ENCODE measurements at places on chromosomes 13 and 19.

DNA sequence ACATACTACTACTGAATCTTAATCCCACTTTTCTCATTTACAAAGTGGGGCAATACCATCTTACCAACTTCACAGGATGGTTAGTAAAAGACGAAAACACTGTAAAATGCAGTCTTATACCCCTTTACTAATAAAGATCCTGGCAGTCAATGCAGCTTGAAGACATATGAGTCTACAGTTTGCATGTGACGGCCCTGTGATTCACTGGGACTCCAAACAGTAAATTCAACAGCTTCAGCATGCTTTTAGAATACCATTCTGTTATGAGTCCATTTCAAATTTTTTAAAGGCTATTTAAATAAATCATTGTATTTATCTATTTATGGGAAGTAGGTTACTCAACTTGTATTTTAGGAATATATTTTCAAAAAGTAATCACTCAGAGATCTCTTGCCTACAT lies 629.1 kb downstream of the LIG4 start:
- no peak for DNase-seq

GRCh38 chr13:100304229-100304628 lies 215.3 kb downstream of the PCCA start:
- no peak for DNase-seq

GRCh38 chr19:30877661-30878113 lies 471.5 kb downstream of the TSHZ3 start:
- DNase-seq = no peak

DNA sequence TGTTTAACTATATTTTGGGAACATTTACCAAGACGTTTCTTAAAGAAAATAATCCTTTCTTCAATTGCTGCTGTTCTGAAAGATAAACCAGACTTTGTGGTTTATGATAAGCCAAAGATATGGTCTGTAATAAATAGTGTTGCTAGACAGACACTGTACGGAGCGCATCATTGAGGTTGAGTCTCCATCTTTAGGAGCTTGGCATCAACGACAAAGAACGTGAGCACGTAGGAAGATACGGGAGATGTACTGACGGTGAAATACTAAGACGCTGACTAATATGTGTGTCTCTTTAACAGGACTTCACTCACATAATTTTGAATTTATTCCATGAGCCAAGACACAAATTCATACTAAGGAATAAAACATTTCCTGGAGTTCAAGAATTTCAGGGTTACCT lies 16.2 kb downstream of the TEX29 start:
- DNase-seq = no peak

- no peak for DNase-seq
Measured at GRCh38 chr13:85080691-85081090, 718.5 kb downstream of the SLITRK6 start.

GRCh38 chr13:31824705-31825517 lies 85.6 kb downstream of the RXFP2 start:
- no peak for DNase-seq

DNA sequence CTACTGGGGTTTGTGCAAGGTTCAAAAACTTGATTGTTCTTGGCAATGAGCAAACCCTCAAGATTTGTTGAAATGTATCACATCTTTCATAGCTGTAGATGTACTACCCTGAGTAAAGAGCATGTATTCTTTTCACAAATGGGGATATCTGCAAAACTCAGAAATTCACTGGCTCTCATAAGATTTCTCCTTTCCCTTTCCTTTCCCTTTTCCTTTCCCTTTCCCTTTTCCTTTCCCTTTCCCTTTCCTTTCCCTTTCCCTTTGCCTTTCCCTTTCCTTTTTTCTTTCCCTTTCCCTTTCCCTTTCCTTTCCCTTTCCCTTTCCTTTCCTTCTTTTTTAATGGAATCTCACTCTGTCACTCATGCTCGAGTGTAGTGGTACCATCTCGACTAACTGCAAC lies 69.1 kb downstream of the FNDC3A start:
- DNase-seq = no peak

GRCh38 chr19:3537438-3538240 lies 1.3 kb upstream of the TEKTIP1 start:
- DNase-seq = no peak

DNA sequence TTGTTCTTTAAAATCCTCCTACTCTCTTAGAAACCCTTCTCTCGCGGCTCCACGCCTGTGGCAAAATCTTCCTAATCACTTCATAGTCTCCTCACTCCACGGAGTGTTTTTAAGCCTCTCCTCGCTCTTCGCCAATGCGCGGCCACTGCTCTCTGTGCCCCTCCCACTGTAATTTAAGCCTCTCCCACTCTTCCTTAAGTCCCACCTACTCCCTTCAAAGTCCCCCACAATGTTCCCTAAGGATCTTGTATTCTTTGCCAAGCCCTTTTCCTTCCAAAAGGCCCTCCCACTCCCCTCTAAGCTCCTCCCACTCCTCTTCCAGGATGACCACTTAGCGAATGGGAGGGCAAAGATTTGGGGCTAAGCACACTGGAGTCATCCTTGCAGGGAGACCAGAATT lies 1.3 kb downstream of the FIZ1 start:
- no peak for DNase-seq

GRCh38 chr19:19911150-19911549 lies 10.4 kb downstream of the ZNF93 start:
- DNase-seq = no peak

GRCh38 chr19:18496980-18497256 lies 25.0 kb downstream of the ELL start:
- no peak for DNase-seq

DNA sequence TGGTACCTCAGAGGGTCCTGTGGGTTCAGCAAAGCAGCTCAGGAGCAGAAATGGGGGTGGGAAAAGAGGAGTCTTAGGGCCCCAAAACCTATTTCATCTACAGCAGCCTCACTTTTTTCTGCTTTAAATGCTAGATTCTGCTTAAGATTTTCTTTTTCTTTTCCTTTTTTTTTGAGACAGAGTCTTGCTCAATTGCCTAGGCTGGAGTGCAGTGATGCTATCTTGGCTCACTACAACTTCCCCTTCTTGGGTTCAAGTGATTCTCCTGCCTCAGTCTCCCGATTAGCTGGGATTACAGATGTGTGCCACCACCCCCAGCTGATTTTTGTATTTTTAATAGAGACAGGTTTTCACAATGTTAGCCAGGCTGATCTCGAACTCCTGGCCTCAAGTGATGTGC lies 30.7 kb upstream of the WDFY2 start:
- DNase-seq = no peak

DNA sequence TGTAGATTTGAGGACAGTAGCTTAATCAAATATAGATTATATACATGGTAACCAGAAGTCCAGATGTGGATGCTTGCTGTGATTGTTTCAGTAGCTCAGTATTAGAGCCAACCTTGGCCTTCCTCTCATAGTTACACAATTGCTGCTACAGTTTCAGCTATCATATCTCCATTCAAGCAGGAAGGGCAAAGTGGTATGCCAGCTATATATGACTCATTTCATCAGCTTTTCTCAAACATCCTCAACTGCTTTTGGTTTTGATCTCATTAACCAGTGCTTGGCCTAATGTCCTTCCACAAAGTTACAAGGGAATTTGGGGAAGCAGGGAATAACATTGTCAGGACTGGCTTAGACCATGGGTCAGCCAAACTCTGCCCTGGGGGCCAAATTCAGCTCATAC lies 73.0 kb upstream of the MAB21L1 start:
- peak; percentile 30 for DNase-seq

GRCh38 chr13:61252213-61252612 lies 163.4 kb downstream of the PCDH20 start:
- no peak for DNase-seq

- no peak for DNase-seq
Measured at GRCh38 chr13:99446242-99446641, 55.0 kb upstream of the TM9SF2 start.

DNA sequence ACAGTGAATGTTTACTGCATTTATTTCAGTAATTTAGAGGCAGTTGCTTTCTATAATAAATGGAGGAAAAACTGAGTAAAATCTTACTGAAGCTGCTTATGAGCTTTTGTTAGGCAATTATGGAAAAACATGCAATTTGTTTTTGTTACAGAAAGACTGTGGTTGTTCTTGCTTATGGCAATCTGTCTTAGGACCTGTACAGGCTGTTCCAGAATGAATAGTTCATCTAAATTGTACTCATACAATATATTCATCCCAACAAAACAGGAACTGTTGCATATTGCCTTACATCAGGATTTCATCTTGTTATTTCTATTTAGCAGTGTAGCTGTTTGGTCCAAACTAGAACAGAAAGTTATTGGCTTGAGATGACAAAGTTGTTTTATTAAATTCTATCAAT lies 199.2 kb downstream of the NALCN start:
- no peak for DNase-seq

DNA sequence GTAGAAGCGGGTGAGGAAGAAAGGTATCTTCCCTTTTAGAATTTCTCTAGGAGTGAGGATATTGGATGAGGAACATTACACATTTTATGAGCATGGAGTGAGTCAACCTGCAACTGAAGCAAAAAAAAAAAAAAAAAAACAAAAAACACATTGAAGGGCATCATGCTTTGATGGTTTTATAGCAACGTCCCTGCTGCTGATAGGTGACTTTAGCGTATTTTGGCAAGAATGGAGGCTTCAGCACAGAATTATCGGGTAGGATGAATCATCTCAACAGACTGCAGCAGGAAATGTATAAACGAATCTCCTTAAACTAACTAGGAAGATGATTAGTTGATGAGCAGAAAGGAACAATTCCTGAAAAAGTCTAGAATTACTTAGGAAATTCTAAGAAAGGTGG lies 1359.6 kb upstream of the ATXN8OS start:
- DNase-seq = no peak

- no peak for DNase-seq
Measured at GRCh38 chr19:45010306-45010705, 9.0 kb downstream of the RELB start.

DNA sequence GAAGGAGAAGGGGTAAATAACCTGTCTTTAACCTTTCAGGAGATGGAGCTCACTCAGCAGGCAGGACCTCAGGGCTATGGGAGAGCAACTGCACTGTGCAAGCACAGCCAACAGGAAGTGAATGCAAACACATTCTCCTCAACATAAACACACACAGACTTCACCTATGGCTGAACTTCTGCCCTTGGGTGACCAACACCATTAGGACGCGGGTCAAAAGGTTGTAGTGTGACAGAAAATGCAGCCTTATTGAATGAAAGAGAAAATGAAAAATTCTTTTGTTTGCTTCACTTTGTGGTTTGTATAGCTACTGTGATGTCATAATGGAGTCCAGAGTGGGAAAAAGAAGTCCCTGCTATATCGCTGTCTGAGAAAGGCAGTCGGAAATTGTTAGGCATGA lies 323.0 kb downstream of the NDFIP2 start:
- DNase-seq = no peak

- DNase-seq = no peak
Measured at GRCh38 chr13:65670014-65670625, 1560.0 kb downstream of the PCDH9 start.

- DNase-seq = no peak
Measured at GRCh38 chr13:93190006-93190405, 36.6 kb upstream of the GPC6 start.

DNA sequence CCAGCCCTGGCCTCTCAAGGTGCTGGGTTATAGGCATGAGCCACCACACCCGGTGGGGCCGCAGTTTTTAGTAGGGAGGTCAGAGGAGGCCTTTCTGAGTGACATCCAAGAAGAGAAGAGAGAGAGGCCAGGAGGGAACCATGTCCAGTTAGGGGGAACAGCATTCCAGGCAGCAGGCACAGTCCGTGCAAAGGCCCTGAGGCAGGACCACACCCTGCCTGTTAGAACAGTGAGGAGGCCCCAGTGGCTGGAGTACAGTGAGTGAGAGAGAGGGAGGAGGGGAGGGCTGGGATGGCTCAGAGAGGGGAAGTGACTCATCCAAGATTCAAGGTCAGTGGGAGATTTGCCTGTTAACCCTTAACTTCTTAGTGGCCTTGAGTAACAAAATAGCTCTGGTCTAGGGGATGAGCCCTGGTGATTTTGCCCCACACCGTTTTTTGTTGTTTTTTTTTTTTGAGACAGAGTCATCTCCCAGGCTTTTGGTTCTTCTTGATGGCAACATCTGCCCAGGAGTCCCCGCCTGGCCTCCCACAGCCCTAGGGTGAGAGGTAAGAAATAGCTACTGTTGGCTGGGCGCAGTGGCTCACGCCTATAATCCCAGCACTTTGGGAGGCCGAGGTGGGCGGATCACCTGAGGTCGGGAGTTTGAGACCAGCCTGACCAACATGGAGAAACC lies 2.7 kb upstream of the PLIN3 start:
- peak; percentile 79 for DNase-seq

DNA sequence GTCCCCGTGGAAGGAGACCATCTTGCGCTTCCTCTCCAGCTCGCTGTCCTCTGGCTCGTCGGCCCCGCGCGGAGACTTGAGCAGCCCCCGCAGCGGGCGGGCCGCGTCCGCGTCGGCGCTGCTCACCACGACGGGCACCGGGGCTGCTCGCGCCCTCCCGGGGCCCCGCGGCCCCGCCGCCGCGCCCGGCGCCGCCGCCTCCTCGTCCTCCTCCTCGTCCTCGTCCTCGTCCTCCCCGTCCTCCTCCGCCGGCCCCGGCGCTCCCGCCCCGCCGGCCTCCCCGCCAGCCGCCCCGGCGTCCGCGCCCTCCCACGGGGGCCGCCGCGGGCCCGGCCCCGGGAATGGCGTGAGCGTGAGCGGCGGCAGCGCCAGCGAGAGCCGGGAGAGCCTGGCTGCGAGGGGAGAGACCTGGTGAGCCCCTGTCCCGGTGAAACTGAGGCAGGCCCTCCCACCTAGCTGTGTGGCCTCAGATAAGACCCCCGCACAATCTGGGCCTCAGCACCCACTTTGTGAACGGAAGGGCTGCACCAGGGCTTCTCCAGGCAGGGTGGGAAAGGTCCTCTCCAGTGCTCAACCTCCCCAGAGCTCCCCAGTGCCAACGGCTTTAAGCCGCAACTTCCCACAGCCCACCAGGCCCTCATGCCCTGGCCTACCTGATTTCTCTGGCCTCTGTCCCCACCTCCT lies 17.8 kb downstream of the LMTK3 start:
- no peak for DNase-seq

DNA sequence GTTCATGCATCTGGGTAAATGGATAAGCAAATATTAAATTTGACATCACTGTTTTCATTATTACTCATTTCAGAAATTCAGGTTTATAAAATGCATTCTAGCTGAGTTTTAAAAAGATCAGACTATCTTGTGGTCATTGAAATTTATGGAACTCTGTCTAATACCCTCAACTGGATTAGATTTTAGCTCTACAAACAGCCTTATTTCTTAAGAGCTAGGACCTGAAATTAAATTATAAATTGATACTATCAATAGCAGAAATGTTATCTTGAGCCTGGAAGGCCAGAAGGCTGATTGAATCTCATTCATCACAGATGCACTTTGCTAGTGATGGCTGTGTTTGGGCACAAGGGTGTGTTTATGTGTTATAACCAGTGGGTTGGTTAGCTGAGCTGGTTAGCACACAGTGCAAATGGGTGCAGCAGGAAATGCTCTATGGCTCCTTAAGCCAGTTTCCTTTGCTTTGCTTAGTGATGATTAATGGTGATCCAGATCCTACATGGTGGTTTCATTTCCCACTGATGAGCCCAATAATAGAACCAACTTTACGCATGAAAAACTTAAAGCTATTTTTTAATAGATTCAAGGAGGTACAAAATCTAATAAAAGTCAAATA lies 310.8 kb upstream of the KLF12 start:
- no peak for DNase-seq
